HuH-7.5 (cell line): ENCODE measurements at places on chromosomes 11 and 22.

DNA sequence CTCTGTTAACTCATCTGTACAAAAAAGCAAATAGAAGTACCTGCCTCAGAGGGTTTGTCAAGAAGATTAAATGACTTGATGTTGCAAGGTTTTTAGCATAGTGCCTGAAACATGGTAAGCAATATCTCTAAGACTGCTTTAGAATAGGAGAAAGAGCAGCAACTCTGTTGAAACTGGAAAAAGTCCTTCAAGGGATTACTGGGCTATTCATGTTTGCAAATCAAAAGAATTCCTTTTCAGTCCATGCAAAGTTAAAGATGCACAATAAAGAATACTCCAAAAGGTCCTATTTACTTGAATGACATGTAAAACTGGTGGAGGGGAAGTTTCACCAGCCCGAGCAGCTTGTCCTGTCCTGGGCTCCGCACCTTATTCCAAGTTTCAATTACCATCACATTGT lies 70.6 kb downstream of the C2CD3 start:
- DNase-seq: no peak

DNA sequence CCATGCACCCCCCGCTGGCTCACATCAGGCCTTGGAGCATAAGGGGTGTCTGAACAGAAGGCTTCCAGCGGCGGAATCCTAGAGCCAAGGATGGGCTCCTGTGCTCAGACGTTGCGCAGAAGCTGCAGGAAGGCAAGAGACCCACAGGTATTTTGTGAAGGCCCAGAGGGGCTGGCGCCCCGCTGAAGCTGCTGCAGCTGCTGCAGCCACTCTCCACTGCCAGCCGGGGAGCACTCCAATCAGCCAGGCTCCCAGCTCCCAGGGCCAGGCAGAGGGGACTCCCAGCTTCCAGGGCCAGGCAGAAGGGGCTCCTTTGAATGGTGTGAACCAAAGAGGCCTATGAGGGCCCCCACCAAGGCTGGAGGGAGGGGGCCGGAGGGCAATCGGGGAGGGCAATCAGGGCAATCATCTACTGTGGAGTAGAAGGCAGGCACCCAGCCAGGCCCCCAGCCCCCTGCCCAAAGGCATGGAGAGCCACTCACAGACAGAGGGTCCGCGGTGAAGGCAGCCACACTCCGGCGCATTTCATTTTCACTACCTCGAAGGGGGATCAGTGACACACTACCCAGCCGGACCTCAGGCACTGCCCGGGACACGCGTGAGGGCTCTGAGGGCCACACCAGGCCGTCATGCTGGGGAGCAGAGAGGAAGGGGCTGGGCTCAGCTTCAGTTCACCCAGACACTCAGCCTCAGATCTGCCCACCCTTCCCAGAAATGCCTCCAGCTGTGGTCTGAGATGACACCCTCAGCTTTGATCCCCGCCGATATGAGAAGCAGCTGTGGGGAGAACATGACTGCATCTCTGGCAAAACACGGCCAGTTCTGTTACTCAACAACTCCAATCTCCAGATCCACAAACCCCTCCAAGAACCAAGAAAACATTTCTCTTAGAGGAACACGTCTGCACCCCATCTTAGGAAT lies 11.6 kb upstream of the PDE2A start:
- no peak for DNase-seq

DNA sequence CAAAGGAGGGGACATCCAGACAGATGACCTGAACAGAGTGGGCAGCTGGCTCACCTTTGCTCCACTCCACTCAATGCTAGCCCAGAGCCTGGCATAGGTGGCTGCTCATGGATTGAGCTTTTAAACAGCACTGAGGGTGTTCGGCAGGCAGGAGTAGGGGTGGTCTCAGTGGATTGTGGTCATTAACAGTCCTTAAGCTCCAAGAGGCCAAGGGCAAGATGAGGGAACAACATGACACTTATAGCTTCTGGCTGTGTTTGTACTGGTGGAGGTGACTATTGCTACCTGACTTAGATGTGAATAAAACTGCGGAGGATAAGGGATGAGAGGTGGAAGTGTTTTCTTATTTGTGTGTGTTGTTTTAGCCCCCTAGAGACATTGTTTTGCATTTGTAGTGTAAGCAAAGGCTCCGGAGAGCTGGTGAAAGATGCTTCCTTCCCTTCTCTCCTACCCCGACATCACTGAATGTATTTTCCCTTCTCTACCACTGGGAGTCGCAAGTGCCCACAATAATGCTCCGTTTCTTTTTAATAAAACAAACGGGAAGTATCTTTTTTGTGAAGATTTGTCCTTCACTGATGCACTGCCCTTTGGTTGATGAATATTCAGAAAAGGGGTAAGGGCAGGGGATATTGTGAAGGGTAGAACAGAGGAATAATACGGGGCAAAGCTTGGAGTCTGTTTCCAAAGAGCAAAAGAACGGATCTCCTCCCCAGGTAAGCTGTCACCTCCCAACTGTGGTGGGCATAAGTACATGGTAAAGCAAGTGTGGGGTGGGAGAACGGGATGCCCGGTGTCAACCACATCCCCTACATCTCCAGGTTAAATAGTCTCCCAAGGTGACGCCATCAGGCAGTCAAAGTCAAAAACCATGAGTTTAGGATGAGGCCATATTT lies 27.5 kb upstream of the MTNR1B start:
- DNase-seq: peak; percentile 27

DNA sequence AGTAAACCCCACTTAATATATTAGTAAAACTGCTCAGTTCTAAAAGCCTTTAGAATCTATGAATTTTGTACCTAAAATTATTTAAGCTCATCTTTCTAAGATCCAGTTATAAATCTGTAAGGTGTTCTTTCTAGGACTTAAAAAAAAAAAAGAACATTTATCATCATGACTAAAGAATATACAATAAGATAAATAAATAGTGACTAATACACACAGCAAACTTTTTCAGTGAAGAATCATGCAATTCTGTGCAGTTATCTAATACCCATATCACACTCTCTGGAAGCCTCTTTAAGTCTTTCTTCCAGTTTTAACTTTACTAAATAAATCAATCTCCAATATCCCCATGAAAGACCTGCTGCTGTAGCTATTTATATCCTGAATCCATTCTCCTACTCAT lies 59.8 kb downstream of the CEP57 start:
- DNase-seq: no peak

GRCh38 chr11:118264569-118265465 lies 720 bp upstream of the MPZL2 start:
- no peak for DNase-seq

DNA sequence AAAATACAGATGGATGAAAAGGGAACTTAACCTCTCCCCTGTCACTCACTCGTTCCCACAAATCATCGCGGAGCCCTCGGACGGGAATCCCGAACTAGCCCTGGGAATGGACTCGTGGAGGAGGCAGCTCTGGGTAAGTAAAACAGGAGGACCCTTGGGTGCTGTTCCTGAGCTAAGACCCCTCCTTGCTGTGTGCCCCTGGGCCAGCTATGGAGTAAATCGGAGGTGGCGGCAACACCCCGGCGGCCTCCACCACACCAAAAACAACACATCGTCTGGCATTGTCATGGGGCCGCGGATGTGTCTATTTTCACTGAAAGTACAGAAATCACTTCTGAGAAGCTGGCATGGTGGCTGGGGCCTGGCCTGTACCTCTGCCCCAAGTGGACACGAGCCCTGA lies 12.1 kb downstream of the CPT1A start:
- no peak for DNase-seq

- no peak for DNase-seq
Measured at GRCh38 chr11:3161309-3161708, 3.8 kb downstream of the OSBPL5 start.

DNA sequence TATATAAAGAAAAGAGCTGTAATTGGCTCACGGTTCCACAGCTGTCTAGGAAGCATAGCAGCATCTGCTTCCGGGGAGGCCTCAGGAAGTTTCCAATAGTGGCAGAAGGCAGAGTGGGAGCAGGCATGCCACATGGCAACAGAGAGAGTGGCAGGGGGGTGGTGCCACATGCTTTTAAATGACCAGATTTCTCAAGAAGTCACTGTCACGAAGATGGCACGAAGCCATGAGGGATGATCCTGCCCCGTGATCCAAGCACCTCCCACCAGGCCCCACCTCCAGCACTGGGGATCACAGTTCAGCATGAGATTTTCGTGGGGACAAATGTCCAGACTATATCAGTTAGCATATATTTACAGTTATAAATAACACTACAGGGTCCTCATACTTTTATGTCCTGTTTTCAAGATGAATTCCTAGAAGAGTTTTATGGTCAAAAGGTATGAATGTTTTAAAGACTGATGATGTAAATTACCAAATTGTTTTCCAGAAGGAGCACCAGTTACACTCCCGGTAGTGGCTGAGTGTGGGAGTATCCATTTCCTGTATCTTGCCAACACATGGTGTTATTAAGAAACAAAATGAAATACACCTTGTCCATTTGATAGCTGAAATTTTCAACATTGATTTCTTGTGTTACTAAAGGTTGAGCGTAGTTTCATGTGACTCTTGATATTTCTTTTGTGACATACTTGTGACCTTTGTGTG lies 19.2 kb downstream of the FAM118A start:
- no peak for DNase-seq

DNA sequence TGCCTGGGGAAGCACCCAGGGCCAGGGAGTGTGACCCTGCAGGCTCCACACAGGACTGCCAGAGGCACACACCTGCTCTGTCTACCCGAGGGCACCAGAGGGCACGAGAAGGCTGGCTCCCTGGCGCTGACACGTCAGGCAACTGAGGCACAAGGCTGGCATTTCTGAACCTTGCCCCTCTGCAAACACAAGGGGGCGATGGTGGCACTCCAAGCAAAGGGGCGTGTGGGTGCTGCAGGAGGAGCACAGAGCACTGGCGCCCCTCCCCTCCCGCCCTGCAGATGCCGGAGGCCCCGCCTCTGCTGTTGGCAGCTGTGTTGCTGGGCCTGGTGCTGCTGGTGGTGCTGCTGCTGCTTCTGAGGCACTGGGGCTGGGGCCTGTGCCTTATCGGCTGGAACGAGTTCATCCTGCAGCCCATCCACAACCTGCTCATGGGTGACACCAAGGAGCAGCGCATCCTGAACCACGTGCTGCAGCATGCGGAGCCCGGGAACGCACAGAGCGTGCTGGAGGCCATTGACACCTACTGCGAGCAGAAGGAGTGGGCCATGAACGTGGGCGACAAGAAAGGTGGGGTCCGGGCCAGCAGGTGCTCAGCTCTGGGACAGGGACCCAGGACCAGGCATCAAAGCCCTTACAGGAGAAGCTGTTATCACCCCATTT lies 20.8 kb upstream of the TXNRD2 start:
- DNase-seq: no peak

DNA sequence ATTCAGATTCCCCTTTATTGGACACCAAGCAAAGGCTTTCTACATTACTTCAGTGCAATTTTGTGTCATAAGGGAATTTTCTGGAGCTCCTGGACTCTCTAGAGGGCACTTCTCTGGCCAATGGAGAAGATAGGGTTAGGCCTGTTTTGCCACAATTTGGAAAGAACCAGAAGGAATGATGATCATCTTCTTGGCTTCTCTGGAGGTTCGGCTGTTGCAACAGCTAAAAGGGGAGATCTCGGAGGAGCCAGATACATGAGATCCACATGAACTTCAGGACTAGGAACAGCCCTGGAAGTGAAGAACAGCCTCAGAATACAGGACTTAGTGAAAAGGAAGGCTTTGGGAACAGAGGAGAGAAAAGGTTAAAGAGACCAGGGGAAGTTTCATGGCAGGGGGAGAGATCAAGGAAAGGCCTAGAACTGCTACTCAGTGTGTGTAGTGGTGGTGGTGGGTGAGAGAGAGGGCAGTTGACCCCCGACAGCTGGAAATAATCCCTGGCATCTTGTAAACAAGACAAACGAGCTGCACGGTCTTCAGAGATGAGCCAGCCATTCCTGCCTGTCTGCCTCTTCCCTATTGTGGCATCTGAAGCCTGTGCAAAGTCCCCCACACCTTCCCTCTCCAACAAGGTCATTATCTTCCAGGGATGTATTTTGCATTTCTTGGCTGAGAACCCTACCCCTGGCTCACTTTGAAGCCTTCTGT lies 83.8 kb downstream of the CCDC81 start:
- no peak for DNase-seq

GRCh38 chr22:26321469-26321913 lies 107.6 kb upstream of the ASPHD2 start:
- DNase-seq: no peak

DNA sequence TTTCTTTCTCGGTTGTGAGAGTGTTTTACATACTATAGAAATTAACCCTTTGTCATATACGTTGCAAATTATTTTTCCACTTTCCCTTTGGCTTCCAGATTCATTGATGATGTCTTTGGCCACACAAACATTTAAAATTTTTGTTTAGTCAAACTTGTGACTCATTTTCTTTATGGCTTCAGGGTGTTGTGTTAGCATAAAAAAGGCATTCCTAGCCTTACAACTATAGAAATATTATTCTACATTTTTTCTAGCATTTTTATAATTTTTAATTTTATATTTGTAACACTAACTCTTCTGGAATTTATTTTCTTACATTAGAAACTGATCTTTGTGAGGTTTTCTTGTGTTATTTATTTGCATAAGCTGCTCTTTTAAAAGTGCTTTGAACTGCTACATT lies 12.1 kb downstream of the GRIA4 start:
- DNase-seq: no peak

DNA sequence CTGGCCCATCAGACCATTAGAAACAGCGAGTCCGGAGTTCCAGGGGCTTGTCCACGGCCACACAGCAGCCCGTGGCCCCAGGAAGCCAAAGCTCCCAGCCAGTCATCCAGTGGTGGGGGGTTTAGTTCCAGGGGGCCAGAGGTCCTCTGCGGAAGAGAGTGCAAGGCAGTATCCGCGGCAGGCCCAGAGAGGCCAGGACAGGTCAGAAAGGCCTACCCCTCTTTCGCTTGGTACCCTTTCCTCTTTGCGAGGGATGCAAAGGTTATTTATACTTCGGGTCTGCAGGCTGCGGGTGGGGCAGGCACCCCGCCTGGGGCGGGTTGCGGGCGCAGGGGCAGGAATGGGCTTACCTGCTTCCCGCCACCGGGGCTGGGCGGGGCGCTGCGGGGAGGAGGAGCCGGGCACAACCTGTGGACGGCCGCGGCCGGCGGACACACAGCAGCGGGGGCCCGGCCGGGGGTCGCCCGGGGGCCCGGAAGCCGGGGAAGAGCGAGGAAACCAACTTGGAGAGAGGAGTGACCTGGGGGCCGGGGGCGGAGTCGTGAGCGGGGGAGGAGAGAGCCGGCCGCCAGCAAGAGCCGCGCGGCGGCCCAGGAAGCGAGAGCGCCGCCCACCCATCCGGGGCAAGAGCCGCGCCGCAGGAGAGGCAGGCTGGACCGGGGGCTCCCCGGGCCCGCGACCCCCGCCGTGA lies at the start of gene SH3BP1:
TSS of gene SH3BP1 (plus strand) at position 600 of the 691 bp plus-strand sequence. CDS start 119 bp downstream, outside the sequence.
- DNase-seq: peak; percentile 64

- no peak for DNase-seq
Measured at GRCh38 chr11:129289350-129290040, 86.2 kb upstream of the BARX2 start.
